Midbrain (tissue), 1 donor: ENCODE measurements at places on chromosomes 4 and X.
A peak's percentile ranks its signal among the peaks of the same experiment; 100 is the strongest.

DNA sequence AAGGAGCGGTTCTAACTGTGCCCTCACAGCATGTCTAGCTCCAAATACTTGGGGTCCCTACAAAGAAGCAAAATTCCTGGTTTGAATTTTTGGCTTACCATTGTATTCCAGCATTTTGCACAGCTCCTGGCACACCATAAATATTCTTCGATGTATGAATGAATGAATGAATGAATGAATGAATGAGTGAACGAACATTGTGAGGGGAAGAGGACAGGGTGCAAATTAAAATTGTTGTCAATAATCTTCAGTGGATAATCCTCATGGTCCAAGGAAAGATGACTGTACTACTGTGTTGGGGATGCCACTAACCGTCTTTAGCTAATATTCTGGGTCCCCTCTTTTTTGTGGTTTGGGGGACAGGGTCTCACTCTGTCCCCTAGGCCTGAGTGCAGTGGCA, 110.9 kb upstream of the MAP3K15 start:
- no peak for DNase-seq

GRCh38 chr4:169617306-169617705, 3.1 kb upstream of the CLCN3 start:
- no peak for DNase-seq

DNA sequence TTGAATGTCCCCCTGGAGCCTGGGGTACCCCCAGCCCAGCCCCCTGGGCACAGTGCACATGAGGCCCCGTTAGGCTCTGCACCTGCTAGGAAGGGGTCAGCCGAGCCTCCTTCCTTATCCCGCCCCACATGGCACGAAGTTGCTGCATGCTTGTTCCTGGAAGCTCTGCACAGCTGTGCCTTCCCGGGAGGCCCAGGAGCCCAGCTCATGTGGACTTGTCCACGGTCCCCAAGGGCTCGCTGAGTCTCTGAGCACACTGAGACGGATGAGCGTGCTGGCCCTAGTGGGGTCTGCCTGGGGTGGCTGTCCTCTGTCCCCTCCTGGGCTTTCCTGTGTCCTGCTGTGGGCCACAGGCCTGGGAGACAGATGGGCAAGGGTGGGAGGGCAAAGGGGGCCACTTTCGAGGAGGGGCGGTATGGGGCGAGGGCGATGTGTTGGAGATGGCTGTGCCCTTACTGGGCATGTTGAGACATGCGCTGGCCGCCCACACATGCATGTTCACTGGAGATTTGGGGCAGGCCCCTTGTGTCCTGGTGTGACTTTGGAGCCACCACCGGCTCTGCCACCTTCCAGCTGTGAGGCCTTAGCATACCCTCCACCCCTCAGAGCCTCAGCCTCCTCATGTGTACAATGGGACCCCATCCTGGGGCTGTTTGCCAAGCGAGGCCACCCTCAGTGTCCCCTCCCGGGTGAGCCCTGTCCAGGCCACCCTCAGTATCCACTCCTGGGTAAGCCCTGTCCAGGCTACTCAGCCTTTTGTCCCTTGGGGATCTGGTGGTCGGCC, 237.6 kb downstream of the AFAP1 start:
- DNase-seq, result no peak

DNA sequence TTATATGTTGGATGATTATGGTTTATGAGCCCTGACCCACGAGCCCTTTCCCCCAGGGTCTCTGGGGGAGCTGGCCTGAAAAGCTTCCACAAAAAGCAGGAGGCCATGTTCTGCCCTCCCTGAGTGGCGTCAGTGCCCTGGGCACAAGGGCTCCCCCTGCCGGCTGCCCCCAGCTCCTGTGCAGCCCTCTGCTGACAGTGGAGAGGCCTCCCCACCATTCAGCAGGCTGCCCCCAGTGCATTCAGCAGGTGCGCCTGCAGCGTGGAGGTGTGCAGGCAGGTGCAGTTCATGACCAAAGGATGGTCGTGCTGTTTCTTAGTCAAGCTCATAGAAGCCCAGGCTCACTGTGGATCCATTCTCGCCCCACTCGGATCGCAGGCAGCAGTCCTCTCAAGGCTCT, 12.5 kb upstream of the S100P start:
- no peak for DNase-seq

DNA sequence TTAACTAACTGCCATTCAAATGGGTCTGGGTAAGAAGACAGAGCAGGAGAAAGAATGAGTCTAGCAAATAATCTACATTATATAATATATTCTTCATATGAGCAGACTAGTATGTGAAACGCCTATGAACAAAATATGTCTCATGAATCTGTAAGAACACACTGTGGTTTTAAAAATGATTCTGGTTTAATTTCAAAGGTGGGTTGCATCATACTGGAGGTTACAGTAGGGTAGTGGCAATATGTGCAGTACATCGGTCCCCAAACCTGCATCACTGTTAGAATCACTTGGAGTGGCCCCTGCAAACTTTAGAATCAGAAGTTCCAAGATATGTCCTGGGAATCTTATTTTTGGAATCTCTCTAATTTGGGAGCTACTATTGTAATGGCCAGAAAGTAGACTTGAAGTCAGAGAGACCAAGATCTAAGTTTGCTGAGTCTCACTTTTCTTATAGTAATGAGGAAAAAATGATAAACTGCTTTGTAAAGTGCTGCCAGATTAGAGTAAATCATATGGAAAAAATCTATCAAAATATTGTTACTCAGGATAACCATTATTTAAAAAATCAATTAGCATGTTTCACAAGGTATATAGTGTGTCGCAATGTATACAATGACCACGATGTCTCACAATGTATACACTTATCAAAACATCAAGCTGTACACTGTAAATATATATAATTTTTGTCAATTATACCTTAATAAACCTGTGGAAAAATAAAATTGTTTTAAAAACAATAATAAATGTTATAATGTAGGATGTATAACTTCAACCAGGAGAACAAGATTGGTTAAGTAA, 37.9 kb upstream of the ARSJ start:
- DNase-seq, result no peak

DNA sequence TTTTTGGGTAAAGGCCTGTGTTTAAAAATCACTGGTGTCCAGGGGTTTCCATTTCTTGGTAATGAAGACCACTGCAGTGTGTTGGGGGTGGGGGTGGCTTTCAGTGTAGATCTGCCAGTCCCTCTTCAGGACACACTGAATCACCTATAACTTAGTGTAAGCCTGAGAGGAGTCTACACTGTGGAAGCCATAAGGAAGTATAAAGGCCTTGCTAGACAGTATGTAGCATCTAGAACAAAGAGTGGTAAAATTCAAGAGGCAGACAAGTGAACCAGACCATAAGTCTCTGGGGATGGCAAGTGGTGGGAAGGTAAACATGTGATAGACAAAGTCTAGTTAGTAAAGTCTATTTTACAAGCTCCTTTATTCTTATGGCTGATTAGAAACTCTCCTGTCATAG, 191.8 kb downstream of the CCNG2 start:
- no peak for DNase-seq

GRCh38 chr4:42248972-42249371, 96.5 kb upstream of the BEND4 start:
- DNase-seq, result no peak

DNA sequence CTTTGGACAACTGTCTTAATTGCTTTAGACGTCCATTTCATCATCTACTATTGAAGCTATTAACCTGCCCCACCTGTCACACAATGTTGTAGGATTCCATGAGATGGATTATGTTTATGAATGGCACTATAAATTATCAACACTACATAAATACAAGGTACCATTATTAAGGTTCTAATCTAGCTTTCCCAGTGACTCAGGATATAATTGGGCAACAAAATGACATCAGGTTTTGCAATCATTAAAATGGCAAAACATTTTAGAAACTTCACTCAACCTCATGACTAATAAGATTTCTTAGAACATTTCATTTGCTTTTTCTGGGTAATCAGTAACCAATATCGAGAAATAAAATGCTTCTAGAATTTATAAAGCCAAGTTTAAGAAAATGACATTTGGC, 9.2 kb downstream of the HOPX start:
- no peak for DNase-seq

- no peak for DNase-seq
Observed at GRCh38 chr4:36551697-36552214, 270.3 kb downstream of the DTHD1 start.

GRCh38 chrX:71106427-71106826, at the start of gene CXorf65:
Gene CXorf65, minus strand, starts transcription at chrX:71106740. Its CDS starts 184 bp downstream, at chrX:71106556.
- DNase-seq, result no peak

DNA sequence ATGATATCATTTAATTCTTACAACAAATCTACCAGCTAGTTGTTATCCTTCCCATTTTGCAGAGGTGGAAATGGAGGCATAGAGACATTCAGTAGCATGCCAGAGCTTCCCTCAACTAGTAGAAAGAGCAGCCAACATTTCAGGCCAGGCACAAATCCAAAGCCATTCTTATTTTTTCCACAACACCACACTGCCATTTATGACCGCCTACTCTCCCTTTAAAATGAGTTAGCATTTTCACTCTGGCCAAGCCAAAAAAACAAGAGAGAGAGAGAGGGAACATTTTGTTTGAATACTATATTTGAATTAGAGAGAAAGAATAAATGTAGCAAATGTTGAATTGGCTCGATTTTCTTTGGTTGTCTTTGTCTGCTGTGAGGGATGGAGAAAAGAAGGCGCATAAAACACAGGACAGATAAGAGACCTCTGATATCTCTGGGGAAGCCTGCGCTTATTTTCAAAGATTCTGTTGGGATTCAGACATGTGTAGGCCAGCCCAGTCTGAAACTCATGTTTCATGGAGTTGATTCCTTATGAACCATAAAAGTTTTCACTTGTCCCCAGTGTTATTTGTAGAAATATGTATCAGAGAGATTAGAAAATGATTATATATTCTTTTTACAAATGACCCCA, 265.7 kb downstream of the RAB28 start:
- DNase-seq, result peak; percentile 23

DNA sequence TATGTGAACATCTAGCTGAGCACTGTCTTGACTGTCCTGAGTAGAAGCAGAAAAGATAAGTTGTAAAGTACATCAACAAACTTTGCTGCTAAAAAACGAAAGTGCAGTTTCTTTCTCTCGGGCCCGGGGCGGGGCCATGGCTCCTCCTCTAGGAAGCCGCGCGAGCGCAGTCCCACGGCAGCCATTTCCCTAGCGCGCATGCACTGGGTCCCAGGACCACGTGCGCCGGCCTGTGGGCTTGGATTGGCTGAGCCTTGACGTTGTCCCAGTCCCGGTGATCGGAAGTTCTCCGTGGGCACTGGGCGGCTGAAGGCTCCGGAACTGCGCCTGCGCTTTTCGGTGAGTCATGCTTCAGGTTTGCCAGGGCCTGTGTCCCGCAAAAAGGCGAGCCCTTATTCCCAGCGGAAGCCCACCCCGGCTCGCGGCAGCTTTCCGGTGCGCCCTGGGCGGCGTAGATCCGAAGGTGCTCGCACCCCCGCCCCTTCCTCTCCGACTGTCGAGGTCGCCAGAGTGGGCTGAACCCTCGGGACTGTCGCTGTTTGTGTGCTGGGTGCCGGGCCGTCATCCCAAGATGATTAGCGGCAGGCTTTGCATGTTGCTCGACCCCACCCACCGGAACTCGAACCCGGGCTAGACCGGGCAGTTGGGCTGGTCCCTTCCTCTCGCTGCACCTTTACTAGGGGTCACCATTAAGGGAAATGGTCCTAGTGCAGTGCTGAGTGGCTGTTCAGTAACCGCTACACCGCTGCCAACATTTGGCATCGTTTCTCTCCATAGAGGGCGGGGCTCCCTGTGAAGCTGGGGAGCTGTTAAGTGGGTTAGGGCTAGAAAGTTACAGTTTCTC, at the start of gene TCEANC:
Gene TCEANC (plus strand): TSS at position 292 of the 844 bp plus-strand sequence. CDS start 9,368 bp downstream, outside the sequence.
- peak; percentile 96 for DNase-seq

DNA sequence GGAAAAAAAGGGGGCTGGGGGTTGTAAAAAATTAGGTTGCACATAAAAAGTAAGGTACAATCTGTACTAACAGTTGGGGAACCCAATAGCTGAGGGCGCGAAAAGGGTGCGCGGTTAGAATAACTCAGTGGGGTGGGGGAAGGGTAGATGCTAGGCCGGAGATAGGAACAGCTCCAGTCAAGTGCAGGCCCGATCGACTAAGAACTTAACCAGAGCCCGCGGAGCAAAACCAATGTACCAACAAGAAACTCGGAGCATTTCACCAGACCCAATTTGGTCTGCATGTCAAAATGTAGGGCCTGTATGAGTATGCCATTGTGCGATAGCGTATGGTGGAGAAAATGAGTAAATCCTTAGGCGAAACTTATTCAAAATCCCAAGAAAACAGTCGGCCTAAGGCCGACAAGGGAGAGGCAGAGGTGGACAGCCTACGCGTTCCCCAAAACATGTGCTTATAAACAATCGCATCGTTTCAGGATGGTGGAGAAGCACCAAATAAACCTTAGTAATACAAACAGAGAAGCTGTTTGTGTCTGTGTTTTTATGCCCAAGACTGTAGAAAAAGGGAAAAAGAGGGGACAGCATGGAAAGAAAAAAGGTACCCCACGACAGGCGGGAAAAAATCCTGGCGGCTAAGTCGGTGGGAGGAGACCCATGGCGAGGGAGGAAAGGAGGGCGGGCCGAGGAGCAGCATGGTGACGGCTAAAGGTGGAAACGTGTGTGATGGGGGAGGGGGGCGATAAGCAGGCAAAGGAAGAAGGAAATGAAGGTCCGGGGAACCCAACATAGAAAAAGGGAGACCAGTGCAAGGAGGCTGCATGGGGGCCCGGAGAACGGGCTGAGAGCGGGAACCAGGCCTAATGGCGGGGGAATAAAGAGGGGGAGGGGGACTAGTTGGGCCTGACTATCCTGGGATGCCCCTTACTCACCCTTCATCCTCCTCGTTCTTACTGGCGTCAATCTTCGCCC, 990 bp downstream of the HNRNPD start:
- DNase-seq, result peak; percentile 24

DNA sequence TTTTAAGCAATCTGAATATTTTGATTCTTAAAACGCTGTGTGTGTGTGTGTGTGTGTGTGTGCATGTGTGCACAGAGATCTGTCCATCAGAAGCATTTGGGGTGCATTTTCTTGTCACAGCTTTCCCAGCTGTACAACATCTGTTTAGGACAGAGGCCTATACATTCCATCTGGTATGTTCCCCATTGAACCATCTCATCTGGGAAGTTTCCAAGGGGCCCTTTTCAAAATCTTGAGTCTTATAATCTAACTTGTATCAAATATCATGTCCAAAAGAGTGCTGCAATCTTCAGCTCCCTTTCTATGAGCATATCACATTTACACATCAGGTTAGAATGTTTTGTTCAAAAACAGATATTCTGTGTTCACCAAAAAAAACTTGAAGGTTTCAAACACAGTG, 16.5 kb upstream of the MID1 start:
- no peak for DNase-seq

GRCh38 chr4:100848841-100849240, 331.0 kb upstream of the EMCN start:
- peak; percentile 9 for DNase-seq

- no peak for DNase-seq
Observed at GRCh38 chr4:148258535-148258934, 183.7 kb downstream of the NR3C2 start.
